ENCODE measurements at places on chromosomes 16 and 17.

GRCh38 chr16:82638095-82638798, 11.5 kb downstream of the CDH13 start:
- no peak for DNase-seq

- DNase-seq: peak; percentile 83
Measured at GRCh38 chr17:81251709-81252301, 12.7 kb downstream of the NDUFAF8 start.

DNA sequence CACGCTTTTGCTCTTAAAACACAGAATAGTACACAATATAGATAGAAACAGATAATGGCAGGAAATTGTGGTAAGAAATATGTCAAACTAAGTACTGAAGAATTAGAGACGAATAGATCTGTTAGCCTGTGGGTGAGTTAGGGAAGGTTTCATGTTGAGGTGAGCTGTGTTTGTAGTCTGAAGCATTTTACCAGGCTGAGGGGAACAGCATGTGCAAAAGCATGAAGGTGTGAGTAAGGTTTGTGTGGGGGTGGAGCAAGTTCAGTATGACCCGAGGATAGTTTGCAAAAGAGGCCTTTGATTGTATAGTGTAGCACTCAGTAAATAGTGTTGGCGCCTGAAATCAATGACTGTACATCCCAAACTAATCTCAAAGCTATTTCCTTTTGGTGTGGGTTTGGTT, 13.8 kb downstream of the IGSF6 start:
- DNase-seq: no peak

DNA sequence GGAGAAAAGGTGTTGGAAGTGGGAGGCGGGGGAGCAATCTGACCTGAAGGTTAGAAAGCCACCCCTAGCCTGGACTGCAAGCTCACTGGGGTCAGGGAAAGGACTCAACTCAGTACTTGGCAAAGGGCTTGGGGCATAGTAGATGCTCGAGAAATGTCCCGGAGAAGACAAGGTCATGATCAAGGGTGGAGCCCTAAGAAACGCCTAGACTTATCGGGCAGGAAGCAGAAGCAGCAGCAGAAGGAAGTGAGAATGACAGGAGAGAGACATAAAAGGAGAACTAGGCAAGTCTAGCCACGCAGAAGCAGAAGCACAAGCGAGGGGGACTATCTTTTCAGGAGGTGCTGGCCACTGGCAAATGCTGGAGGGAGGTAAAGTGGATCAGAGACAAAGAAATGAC, 10.2 kb downstream of the COTL1 start:
- no peak for DNase-seq

DNA sequence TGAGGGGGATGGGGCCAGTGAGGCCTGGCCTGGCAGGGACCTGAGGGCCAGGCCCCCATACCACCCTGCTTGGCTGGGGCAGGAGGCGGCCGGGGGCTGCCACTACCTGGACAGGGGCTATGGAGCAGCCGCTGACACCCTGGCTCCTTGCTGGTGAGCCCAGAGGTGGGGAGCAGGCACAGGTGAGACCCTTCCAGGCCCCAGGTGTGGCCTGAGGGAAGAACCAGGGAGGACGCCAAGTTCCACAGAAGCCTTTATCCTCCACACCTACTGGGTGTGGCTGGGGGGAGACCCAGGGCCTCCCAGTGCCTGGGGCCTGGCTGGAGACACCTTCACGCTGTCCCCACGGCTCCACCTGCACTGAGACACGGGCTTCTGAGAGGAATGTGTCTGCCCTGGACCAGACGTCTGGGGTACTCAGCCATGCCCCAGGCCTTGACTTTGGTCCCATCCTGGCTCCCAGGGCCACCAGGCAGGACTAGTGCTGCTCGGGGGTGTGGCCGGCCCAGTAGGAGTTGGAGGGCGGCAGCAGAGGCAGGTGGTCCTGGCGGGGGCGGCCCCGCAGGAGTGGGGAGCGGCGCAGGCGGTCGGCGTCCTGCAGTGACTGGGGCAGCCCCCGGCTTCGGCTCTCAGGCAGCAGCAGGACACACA, 4.7 kb downstream of the SLC22A31 start:
- no peak for DNase-seq

- DNase-seq: peak; percentile 12
Measured at GRCh38 chr16:75296606-75297005, 45.2 kb upstream of the BCAR1 start.

- no peak for DNase-seq
Measured at GRCh38 chr16:27973678-27974077, 89.8 kb downstream of the GSG1L start.

GRCh38 chr16:15592324-15592723, 50.6 kb downstream of the MARF1 start:
- DNase-seq: no peak

GRCh38 chr17:4479340-4479981, 19.2 kb upstream of the SPNS2 start:
- DNase-seq: no peak

DNA sequence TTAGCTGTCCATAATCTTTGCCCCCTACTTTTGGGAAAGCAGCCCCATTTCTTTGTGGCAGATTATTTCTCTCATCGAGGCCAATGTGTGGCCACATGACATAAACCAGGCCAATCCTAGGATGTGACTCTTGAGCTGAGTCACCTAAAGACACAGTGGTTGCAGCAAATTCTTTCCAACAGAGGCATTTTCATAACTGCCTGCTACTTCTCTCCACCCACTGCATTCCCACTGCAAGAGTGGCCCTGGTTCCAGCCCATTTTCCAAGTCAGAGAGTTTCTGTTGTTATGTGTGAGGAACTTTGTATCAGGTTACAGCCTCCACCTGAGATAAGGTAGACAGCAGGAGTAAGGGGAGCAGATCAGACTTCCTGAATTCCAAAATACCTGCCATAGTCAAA, 195.2 kb downstream of the RGS9 start:
- DNase-seq: no peak

GRCh38 chr16:66869424-66869823, 10.9 kb upstream of the PDP2 start:
- DNase-seq: no peak

DNA sequence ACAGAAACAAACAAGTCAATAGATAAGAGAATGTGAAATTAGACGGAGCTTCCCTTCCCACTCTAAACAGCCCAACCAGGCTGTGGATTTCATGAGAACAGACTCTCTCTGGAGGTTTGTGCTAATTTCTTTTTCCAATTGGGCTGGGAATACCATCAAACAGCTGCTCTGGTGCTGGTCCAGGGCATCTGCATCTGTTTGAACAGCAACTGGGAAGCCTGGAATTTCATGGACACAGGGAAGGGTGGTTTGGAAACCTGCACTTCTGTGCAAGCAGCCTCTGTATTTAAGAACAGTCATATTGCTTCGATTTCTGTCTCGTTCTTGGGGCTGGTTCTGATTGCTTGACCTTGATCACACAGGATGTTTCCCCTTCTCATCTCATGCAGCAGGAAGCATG, 88.7 kb downstream of the FOXL1 start:
- DNase-seq: no peak

GRCh38 chr17:78716814-78717393, 65.2 kb downstream of the CYTH1 start:
- peak; percentile 86 for DNase-seq

GRCh38 chr16:68707340-68708152, 29.5 kb upstream of the CDH1 start:
- no peak for DNase-seq

DNA sequence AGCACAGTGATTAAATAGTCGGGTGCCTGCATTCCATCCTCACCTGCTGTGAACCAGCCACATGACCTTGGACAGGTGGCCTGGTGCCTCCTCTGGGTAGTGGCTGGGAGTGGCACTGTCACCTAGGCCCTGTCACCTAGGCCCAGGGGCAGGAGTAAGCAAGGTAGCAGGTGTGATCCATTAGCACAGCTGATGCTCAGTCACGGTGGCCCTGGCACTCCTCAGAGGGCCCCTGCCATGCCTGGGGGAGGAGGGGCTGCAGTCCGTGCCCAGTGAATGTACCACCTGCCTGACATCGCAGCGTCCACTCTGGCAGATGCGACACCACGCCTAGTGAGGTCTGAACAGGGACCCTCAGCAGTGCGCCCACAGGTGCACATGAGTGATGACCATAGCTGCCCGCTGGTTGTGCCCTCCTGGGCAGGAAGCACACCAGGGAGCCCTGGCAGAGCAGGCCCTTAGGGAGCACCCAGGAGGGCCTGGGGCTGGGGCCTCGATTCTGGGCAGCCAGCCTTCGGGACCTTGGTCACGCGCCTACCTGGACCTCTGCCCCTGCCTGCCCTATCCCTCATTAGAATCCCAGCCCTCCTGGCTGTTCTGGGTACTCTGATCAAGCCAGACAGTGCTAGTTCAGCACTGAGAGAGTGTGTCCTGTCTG, 33.1 kb upstream of the CRISPLD2 start:
- DNase-seq: peak; percentile 59

DNA sequence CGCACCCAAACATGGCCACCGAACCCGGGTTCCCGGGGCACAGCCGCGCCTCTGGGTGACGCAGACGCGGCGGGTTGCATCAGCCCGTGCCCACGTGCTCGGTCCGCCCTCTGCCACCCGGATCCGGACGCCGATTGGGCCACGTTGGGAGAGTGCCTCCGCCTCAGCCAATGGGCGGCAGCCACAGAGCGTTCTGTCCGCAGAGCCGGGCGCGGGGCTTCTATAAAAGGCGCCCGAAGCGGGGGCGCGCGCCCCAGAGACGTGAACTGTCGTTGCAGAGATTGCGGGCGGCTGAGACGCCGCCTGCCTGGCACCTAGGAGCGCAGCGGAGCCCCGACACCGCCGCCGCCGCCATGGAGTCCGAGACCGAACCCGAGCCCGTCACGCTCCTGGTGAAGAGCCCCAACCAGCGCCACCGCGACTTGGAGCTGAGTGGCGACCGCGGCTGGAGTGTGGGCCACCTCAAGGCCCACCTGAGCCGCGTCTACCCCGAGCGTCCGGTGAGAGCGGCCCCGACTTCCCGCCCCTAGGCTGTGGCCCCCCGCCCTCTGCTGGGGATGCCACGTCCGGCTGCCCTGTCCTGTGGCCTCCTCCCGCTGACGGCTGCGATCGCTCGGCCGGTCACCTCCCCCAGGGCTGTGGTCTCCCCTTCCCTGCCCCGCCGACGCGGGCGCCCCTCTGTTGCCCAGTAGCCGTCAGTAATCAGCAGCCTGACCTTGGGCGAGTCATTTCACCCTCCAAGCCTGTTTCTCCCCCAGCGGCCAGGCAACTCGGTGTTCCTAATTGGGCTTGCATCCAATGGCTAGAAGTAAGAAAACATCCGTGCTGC, at the start of gene HERPUD1:
TSS of gene HERPUD1 (plus strand) at position 251 of the 829 bp plus-strand sequence. CDS start at position 354, 103 bp downstream.
- peak; percentile 96 for DNase-seq
